Muscle of arm (tissue), 14 donors: ENCODE measurements at places on chromosomes 2 and 18. TPM values are rescaled to one million over a fixed set of nuclear protein-coding genes. Genes with fewer than 3 reads are reported as not detected.

The GBX2 gene
- polyA plus RNA-seq = 0.15 TPM

The PID1 gene
- polyA plus RNA-seq = 18.8 TPM

The MERTK gene
- 3.5 TPM for polyA plus RNA-seq

The SERPINB12 gene
- 0.77 TPM for polyA plus RNA-seq

The PIGN gene
- polyA plus RNA-seq = 25.2 TPM

The CNRIP1 gene
- 33.4 TPM for polyA plus RNA-seq

The METTL4 gene
- 16.3 TPM for polyA plus RNA-seq

The G6PC2 gene
- not detected for polyA plus RNA-seq

The HMSD gene
- polyA plus RNA-seq = not detected

The RNF144A gene
- 22.8 TPM for polyA plus RNA-seq

The ANKZF1 gene
- 40.2 TPM for polyA plus RNA-seq

The CROCC2 gene
- polyA plus RNA-seq = 0.27 TPM

The RGPD4 gene
- polyA plus RNA-seq = 0.09 TPM

The BUB1 gene
- polyA plus RNA-seq = 6.8 TPM

The PLGLB1 gene
- polyA plus RNA-seq = 9.3 TPM

The RAD51AP2 gene
- 0.17 TPM for polyA plus RNA-seq

The DLX1 gene
- polyA plus RNA-seq = 0.29 TPM

The DYSF gene
- polyA plus RNA-seq = 196 TPM

The MARCO gene
- 2.0 TPM for polyA plus RNA-seq

The GKN1 gene
- not detected for polyA plus RNA-seq

The TMEFF2 gene
- polyA plus RNA-seq = 16.1 TPM

The ASXL3 gene
- polyA plus RNA-seq = 6.9 TPM

The CCL20 gene
- polyA plus RNA-seq = 1.1 TPM

The KIF5C gene
- 2.2 TPM for polyA plus RNA-seq

The NEURL3 gene
- not detected for polyA plus RNA-seq

The SLC14A1 gene
- not detected for polyA plus RNA-seq

The DLGAP1 gene
- 1.4 TPM for polyA plus RNA-seq

The CFAP65 gene
- not detected for polyA plus RNA-seq

The CCDC178 gene
- 0.89 TPM for polyA plus RNA-seq

The EDAR gene
- 1.5 TPM for polyA plus RNA-seq

The RNU2-63P gene
- not detected for polyA plus RNA-seq

The HOXD10 gene
- not detected for polyA plus RNA-seq

The EPB41L3 gene
- polyA plus RNA-seq = 112 TPM

The CDH19 gene
- 1.9 TPM for polyA plus RNA-seq

The TMEM87B gene
- 19.6 TPM for polyA plus RNA-seq

The ECEL1 gene
- polyA plus RNA-seq = 0.27 TPM

The MEP1B gene
- not detected for polyA plus RNA-seq
